ENCODE measurements at places on chromosomes 11 and 22. TPM values are rescaled to one million over a fixed set of nuclear protein-coding genes. Genes with fewer than 3 reads are reported as not detected.

The KREMEN1 gene
- total RNA-seq = 21.8 TPM

The DNAJB13 gene
- 0.14 TPM for total RNA-seq

DNA sequence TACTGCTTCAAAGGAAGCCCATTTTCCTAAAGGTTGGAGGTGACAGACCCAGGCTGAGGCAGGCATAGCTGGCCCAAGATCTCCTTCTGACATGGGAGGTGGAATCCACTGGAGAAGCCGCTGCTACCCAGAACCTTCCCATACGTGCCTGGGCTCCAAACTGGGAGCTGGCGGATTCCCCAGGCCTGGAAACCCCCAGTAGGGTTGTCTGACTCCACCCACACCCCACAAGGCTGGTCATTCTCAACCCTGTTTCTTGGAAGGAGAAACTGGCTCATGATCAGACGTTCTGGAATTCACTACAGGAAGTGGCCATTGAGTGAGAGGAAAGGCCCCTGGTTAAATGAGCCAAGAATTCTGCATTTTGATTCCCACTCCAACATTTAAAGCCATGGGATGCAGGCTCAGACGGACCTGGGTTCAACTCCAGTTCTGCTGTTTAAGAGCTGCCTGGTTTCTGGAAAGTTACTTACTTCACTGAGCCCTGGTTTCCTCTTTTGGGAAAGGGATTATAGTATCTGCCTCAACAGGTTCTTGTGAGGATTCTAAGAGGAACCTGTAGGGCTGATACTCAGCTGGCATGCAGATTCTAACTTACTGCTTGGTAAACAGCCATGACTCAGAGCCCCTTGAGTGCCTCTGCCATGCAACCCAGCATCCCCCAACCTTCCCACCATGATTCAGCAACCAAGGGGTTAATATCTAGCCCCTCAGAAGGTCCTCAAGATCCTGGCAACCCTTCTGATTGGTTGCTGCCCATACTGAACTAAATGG, 19.4 kb upstream of the TSKU start:
- H3K36me3 ChIP-seq = no peaks in the 10 kb centered on the region
- no peaks in the 10 kb centered on the region for H3K27me3 ChIP-seq
- H3K4me1 ChIP-seq = peaks cover 20% of the 10 kb centered on the region
- H3K4me3 ChIP-seq = no peak overlapping the region

GRCh38 chr22:50445071-50445879, 29.6 kb downstream of the SBF1 start:
- H3K27me3 ChIP-seq = no peaks in the 10 kb centered on the region
- no peak for DNase-seq
- H3K4me3 ChIP-seq = no peak overlapping the region
- H3K36me3 ChIP-seq = peaks cover 60% of the 10 kb centered on the region

The TUB gene
- total RNA-seq = 9.3 TPM

GRCh38 chr22:31160328-31160978, 471 bp downstream of the RNF185 start:
- no peaks in the 10 kb centered on the region for H3K27me3 ChIP-seq
- H3K4me1 ChIP-seq = peaks cover 28% of the 10 kb centered on the region
- H3K4me3 ChIP-seq = peak overlapping the region; percentile 35
- no peaks in the 10 kb centered on the region for H3K36me3 ChIP-seq
- H3K27ac ChIP-seq = peak overlapping the region; percentile 48

- H3K27ac ChIP-seq = no peak overlapping the region
- DNase-seq = no peak
- no peaks in the 10 kb centered on the region for H3K27me3 ChIP-seq
- no peaks in the 10 kb centered on the region for H3K36me3 ChIP-seq
- H3K4me3 ChIP-seq = no peak overlapping the region
- peaks cover 8% of the 10 kb centered on the region for H3K4me1 ChIP-seq
Observed at GRCh38 chr11:106961048-106961447, 57.2 kb downstream of the GUCY1A2 start.

Measured in adrenal gland (tissue), 19 donors.